ENCODE measurements at places on chromosomes 2 and 18.

DNA sequence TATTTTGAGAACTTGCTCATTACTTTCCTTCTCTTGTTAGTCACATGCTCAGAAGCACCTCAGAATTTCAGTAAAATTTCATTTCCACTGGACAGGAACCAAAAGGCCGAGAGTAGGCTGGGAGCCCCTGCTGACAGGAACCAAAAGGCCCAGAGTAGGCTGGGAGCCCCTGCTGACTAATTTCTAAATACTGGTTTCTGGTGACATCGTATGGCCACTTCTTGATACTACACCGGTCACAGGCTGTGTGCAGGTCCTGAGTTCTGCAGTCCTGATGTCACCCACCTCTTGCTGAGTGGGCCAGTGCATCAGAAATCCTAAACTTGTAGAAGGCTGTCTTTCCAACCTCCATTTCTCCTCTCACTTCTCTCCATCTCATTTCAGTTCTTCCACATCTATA, 17.7 kb upstream of the EN1 start:
- no peak for DNase-seq

GRCh38 chr2:216107760-216108159, 1.4 kb upstream of the XRCC5 start:
- no peak for DNase-seq

GRCh38 chr2:38557981-38558380, 44.7 kb downstream of the HNRNPLL start:
- no peak for DNase-seq

GRCh38 chr2:120429586-120430500, 83.9 kb downstream of the INHBB start:
- DNase-seq = no peak

DNA sequence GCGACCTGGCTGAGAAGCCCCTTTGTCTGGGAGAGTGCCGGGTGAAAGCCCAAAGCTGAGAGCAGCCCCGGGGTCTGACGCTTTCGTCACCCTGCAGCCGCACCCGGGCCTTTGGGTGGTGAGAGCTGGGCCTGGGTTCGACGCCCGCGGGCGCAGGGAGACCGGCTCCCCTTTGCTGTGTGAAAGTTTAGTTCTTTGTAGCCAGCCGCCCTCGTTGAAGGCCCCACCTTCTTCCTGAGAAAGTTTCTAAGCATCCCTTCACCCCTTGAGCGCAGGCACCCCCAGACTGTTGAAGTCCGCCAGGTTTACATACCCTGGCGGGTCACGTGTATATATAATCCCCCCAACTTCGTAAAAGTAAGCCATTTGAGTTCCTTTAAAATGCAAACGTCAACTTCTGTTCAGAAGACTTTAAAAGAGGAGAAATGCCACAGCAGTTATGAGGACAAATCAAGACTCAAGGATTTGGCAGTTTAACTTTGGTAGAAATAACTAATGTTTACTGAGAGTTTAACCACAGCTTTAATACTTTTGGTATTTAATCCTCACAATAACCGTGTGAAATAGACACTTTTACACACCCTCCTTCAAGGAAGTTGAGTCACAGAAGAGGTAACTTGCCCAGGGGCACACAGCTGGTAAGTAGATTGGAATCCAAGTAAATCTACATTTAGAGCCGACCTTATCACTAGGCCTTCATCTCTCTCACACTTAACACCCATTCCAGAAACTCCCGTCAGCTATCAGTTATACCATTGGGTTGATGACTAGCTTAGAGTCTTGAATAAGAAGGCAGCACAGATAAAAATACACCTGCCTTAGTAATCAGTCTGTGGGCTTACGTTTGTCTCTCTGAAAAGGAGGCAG, 1.1 kb upstream of the MBOAT2 start:
- peak; percentile 94 for DNase-seq

- DNase-seq = no peak
Measured at GRCh38 chr2:240836781-240837467, 16.9 kb upstream of the KIF1A start.

DNA sequence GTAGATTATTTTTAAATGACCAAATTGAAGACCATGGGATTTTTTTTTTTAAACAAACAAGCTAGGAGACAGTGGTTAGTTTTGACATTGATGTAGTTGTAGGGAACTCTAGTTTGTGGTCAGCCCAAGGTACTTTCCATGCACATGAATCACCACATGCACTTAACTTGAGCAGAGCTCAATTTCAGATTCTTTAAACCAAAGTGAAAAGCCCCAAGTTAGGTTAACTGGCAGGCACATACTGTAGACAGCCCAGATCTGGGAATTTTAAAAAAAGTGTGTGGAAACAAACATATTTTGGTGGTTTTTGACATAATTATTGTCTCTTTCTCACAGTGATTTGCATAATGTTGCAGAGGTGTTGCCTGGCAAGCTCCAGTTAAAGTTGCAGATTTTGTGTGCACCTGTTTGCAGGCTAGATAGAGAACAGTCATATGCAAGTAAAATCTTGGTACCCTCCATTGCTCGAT, 88.4 kb downstream of the BCL2L11 start:
- peak; percentile 36 for DNase-seq

DNA sequence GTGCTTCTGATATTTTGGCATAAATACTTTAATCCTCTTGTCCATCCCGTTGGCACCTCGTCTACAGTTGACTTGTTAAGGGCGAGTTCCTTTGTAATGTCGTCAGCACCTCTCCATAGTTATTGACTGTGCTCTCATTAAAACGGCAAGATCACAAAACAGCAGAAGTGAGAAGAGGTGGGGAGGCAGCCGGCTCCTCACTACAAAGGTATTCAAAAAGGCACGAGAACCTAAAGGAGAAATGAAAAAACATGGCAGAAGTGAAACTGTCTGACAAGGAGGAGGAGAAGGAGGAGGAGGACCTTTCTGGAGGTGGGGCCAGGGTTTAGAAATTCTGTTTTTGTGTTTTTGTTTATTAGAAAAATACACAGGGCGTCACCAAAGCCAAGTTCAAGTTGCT, 235.6 kb downstream of the BCL11A start:
- no peak for DNase-seq

- peak; percentile 53 for DNase-seq
Measured at GRCh38 chr2:221125691-221126090, 446.4 kb downstream of the EPHA4 start.

DNA sequence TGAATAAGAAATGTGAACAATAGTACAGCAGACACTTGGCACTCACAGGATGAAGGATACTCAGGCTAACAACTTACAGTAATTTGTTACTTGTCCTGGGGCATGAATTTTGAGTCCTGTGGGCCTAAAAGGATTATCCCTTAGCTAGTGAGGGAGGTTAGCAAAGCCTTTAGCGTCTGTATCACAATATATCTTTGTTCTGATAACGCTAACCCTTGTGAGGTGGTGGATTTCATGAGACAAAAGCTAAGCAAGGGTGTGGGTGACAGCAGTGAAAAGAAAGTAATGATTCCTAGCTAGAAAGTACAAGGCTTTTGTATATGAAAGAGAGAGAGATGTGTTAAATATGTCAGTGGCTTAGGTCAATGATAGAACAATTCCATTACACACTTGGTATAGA, 46.8 kb upstream of the TTC21B start:
- no peak for DNase-seq

DNA sequence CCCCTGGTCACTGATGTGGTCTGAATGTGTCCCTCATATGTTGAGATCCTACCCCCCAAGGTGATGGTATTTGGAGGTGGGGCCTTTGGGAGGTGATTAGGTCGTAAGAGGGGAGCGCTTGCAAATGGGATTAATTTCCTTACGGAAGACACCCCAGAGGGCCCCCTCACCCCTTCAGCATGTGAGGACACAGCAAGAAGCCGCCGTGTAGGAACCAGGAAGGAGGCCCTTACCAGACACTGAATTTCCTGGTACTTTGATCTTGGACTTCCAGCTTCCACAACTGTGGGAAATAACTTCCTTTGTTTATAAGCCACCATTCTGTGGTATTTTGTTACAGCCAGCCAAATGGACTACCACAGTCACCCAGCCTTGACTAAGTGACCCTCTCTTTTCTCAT, 35.9 kb downstream of the NCK2 start:
- no peak for DNase-seq

- DNase-seq = no peak
Measured at GRCh38 chr2:181312515-181312927, 144.7 kb upstream of the ITGA4 start.

DNA sequence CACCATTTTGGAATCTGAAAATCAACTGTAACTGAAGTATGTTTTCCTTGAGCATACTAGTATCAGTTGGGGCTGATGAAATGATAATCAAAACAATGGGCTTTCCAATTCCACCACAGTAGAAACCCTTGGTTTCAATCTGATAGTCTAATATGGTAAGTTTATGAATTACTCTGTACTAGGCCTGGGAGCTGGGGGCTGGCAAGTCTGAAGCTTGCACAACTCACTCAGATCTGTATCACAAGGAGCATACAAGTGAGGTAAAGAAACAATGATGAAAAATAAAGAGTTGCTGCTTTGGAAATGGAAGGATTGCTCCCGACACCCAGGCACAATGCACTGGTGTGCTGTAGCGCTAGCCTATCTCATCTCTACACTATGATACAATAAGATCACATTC, 19.4 kb downstream of the ZEB2 start:
- no peak for DNase-seq

DNA sequence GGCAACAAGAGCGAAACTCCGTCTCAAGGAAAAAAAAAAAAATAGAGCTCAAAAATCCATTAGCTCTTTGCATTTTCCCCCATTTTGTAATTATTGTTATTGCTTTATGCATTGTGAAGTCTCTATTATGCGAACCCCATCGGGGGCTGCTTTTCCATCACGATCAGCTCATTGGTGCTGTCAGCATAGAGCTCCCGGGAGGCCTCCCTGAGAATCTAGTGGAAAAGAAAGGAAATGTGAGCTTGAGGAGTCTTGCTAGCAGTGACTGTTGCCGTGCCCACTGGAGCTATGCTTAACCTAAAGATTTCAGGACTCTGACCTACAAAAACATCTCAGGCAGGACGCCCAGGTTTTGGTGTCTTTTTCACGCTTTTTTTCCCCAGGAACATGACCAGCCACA, 102.6 kb upstream of the NDUFV2 start:
- DNase-seq = no peak

Measured in epithelial cell of prostate (primary cell).